HT1080 (cell line): ENCODE measurements at places on chromosomes 3 and 15. TPM values are rescaled to one million over a fixed set of nuclear protein-coding genes. Genes with fewer than 3 reads are reported as not detected.

The GATM gene
- total RNA-seq, result not detected in 2 replicates

The FANCD2OS gene
- not detected in 2 replicates for total RNA-seq

The KNSTRN gene
- total RNA-seq, result 132 and 161 TPM in 2 replicates

The GRK7 gene
- total RNA-seq, result not detected in 2 replicates

The CAMP gene
- total RNA-seq, result not detected in 2 replicates

The KBTBD13 gene
- not detected in 2 replicates for total RNA-seq

GRCh38 chr15:49741712-49742111 lies 120.9 kb downstream of the DTWD1 start:
- no peak for DNase-seq

- DNase-seq, result no peak
These were observed 99.6 kb downstream of the ABI3BP start for GRCh38 chr3:100893590-100893989.

- DNase-seq, result peak; percentile 74
These were observed 14.2 kb downstream of the RAB8B start for GRCh38 chr15:63203451-63204090.

DNA sequence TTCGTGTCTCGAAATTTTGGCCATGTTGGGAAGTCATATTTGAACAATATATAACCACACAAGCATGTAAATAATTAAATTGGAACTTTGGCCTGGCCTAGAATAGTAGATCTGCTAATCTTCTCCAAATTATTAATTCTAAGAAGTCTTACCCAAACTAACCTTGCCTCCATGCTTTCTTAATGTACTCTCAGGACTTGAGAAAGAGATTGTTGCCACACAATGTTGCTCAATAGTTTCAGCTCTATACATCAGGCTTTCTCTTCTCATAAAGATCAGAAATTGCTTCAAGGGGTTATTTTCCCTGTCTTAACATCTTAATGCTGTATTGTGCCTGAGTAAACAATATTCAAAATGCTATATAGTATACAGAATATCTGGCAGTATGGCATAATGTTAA lies 202.7 kb upstream of the LRIG1 start:
- no peak for DNase-seq

DNA sequence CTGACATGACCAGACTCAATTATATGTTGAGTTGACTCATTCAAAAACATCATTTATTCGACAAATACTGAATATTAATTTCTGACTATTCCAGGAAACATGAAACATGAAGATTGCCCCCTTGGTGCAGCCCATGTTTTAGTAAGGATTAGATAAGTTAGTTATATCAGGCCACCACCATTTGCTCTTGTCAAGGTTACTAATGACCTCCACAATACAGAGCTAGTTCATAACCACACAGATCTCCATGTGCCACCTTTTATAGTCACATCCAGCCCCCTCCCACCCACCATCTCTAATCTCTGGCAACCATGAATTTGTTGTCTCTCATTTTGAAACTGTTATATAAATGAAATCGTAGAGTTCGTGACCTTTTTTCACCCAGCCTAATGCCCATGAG lies 15.7 kb downstream of the KLHL18 start:
- no peak for DNase-seq

DNA sequence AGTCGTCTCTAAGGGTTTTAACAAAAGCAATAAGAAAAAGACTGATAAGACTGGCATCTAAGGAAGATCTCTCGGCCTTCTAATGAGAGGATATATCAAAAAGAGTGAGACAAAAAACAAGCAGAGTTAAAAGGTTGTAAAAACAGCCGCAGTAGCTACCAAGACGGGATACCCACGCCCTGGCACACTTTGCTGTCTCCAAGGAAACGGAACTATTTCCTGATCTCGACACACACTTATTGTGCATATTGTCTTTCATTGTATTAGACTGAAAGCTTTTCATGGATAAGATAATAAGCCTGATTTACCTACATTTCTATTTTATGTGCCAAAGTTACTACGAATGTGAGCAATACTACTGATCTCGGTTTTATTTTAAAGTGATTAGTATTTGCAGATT lies 161.5 kb upstream of the MCTP2 start:
- DNase-seq, result no peak

- no peak for DNase-seq
These were observed 12.5 kb downstream of the GSK3B start for GRCh38 chr3:120081719-120082118.
